ENCODE measurements at places on chromosomes 1 and 21.
A peak's percentile ranks its signal among the peaks of the same experiment; 100 is the strongest.

- no peak for DNase-seq
Measured at GRCh38 chr21:39182484-39183271, 573 bp downstream of the PSMG1 start.

DNA sequence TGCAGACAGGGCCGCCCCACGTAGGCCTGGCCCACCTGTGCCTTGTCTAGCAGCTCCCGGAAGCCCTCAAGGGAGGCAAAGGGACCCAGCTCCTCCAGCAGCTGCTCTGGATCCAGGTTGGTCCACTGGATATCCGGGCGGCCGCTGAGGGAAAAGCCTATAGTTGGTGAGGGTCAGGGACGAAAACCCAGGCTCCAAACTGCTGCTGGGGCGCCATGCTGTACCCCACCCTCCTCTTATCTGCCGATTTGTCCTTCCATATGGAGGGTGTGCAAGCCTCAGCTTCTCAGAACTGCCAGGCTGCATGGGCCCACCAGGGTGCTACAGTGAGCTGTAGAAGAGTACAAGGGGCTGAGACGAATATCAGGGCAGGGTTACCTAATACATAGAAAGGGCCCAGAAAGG, 12.2 kb downstream of the PTCH2 start:
- DNase-seq = no peak

DNA sequence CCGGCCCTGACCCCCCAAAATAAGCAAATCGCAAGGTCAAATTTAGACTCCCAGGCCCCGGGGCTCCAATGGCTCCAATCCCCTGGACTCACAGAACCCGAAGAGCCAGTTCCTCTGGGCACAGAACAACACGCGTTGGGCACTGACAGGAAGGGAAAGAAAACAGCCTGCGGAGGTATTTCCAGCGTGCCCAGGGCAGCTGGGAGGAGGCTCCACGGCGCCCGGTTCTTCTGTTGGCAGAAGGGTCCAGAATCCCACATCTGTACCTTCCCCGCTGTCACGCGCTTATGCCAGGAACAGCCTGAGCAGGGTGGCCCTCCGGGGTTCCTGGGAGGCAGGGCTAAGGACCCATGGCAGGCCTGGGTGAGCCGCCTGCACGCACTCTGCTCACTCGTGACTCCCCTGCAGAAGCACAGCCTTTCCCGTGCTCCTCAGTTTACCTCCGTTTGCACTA, 85.5 kb downstream of the RIPK4 start:
- no peak for DNase-seq

DNA sequence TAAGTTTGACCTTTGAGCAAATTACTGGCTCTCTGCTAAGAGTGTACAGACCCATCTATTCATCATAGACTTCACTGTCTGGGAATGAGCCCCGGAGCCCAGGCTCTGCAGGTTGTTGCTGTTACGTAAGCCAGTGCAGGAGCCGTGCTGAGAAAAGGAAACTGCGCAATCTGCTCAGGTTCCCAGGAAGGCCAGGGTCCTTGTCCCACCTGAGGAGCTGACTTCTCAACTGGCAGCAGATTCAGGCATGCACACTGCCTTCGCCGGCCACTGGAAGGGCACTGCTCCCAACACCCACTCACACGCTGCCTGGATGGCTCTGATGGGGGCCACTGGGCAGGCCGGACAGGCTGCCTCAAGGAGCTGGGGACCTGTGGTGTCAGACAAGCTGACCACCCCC, 19.5 kb downstream of the RCAN1 start:
- no peak for DNase-seq

DNA sequence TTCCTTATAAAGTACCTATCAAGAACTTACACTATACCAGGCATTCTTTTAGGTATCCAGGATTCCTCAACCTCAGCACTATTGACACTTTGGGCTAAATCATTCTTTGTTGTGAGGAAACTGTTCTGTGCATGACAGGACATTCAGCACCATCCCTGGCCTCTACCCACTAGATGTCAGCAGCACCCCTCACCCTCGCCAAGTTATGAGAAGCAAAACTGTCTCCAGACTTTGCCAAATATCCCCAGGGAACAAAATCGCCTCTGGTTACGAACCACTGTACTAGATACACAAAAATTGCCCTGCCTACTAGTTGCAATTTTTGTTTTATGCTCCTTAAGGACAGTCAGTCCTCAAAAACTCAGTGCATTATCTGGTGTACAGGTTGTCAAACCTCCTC, 35.7 kb downstream of the PALMD start:
- no peak for DNase-seq

DNA sequence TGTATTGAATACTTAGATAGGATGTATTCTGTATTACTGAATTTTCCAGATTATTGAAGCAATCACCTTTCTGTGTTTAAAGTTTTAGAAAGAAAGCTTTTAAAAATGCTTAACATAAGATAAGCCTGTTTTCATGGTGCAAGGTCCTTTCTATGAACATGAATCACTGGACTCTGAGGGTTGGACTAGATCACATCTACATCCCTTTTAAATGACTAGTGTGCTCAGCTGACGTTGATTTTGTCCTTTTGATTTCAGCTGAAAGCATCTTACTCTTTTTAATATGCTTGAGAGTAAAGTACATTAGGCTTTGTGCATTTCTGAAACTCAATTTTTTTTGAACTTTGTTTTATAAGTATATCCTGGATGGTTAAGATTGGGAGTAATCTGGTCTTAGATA, 16.2 kb downstream of the MIER1 start:
- no peak for DNase-seq

DNA sequence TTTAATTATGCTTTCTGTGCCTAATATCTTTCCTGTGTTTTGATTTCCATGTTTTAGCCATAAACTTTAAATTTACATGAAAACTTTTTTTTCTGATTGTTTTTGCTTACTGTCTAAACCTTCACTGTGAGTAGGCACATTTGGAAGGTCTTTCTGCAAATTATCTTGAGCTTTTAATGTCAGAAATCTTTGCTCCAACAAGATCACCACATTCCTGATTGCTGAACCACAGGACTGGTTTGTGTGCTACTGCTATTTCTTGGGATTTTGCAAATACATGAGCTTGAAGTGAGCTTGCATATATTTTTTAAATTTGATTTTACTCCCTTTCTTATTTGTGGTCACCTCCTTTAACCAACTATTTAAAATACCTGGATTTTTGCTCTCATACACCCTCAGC, 61.3 kb downstream of the PTBP2 start:
- DNase-seq = no peak

- DNase-seq = no peak
Measured at GRCh38 chr1:230091473-230092231, 24.6 kb downstream of the GALNT2 start.

DNA sequence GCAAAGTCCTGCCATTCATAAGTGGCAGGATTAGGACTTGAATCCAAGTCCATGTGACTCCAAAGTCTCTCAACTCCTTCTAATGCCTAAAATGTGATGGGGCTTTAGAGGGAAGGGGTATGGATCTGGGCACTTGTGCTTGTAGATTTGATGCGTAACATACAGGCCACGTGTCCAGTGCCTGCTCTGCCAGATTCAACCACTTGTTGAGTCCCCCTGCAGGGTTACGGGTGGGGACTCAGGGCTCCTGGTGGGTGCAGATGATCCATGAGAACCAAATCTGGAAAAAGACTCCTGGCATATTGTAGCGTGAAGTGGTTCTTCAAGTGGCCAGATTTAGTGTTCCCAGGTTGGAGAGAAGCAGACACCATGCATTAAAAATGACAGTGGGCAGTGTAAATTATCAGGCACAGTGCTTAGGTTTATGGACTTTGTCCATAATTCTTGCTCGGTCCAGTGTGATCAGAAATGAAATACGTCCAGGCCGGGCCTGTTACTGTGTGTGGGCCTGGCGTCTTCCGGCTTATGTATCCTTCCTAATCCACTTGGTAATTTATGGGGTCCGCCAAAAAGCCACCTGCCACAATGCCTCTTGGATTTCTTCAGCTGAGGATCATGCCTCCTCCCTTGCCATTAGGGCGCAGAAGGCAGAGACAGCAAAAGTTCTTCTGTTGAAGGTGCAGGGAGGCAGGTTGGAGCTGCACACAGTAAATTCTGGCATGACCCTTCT, 51.2 kb upstream of the LRP8 start:
- DNase-seq = no peak

DNA sequence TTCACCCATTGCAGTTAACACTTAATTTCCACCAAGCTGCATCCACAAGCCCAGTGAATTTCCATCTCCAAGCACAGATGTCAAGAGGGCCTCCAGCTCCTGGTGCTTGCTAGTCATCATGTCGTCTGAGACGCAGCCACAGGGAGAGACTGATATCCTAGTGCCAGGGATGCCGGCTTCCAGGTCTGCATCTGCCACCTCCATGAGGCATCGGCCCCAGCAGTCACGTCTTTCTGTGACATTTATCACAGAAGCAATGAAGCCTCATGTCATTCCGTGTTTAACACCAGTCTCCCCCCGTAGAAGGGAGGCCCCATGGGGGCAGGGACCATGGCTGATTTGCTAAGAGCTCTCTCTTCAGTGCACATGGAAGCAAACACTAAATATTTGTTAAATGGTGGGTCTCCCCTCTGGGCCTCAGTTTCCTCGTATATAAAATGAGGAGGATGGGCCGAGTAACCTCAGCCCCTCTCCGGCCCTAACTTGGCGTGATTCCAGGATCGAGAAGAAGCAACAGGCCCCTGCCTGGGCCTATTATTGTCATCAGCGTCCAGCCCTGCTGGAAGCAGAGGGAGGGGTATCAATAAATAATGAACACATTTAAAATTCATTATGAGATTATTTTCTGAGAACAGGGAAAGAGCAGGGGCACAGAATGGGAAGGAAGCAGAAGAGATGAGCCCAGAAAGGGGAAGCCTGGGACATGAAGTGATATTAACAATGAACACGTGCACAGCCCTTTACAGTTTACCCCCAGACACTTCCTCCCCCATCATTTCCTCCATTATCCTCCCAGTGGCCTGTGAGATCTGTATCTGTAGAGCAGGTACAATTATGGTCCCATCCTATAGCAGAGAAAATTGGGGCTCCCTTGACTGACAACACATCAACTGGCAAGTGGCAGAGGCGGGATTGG, 837 bp upstream of the C1QB start:
- no peak for DNase-seq

DNA sequence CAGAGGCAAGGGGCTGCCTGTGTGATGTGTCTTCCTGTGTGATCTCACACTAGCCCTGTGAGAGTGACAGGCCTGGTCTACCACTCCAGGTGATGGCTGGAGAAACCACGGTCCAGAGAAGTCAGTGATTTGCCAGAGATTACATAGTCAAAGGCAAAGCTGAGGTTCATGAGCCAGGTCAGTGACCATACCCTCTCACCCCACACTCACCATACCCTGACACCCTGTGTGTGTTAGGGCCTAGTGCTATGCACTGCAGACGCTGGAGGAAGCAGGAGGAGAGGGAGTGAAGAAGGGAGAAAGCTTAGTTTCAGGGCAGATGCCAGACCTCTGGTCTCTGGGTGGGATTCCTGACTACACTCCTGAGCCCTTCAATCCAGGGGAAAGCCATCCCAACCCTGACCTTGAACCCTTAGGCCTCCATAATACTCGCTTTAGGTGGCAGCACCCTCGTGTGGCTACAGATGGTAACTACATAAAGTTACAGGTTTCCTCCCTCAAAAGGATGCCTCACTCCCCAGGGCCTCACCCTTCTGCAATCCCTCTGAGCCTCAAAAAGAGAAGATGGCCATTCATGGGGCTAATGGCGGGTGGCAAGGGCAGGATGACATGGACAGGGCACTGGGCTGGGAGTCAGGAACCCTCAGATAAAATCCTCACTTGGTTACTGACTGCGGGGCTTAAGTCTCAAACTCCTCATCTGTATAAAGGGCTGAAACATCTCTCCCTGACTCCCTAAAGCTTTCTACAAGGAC, 20.8 kb upstream of the SDC3 start:
- DNase-seq = no peak

DNA sequence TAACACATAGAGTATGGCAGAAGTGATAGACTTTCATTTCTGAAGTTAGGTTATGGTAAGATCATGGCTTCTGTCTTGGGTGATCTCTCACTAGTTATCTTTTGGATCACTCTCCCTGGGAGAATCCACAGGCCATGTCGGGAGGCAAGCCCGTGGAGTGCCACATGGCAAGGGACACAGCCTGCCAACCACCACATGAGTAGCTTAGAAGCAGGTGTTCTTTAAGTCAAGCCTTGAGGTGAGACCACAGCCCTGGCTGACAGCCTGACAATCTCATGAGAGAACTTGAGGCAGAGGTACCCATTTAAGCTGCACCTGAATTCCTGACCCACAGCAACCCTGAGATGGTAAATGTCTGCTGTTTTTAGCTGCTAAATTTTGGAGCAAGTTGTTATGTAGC, 130.4 kb downstream of the KCNN3 start:
- DNase-seq = no peak

GRCh38 chr1:225544263-225544662, 108.7 kb downstream of the ENAH start:
- DNase-seq = no peak

- DNase-seq = no peak
Measured at GRCh38 chr1:2967881-2968280, 53.4 kb upstream of the ACTRT2 start.

DNA sequence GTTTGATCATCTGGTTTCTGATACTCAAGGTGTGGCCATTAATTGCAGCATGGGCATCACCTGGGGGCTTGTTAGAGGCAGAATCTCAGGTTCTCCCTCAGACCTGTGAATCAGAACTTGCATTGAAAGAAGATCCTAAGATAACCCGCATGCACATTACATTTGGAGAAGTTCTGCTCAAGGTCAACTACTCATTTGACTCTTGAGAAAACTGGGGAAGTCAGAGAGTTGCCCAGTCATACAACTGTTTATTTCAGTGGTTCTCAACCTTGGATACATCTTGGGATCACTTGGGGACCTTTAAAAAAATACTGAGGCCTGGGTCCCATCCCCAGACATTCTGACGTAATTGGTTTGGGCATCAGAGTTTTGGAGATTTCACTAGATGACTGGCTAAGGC, 30.5 kb downstream of the CAMTA1 start:
- DNase-seq = no peak

- DNase-seq = no peak
Measured at GRCh38 chr21:35006248-35006647, 42.9 kb downstream of the RUNX1 start.

DNA sequence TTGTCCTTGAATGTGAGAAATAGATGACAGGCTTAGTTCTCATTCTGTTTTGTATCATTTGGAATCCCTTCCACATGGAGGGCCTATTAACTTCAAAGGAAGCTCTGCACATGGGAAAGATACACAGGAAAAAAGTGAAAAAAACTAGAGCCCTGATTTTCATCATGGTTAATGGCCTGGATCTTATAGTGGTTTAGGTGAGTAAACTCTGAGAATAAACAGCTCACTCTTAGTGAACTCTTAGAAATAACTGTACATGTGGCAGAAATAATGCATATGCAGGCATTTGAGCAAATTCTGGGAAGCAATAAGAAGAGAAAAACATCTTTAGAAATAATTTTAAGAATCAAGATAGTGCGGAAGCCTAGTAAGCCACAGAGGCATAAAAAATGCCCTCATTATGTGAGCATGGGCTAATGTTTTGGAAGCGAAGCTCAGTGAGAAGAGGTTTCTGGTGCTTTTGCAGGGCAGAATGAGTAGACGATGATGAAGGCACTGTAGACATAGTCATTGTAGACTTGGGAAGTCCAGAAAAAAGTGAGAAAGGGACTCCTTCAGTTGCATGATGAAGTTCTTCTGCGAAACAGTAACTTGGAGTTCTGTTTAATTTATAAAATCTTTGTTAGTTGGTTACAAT, 279.9 kb downstream of the DNM3 start:
- DNase-seq = no peak

- no peak for DNase-seq
Measured at GRCh38 chr1:234732671-234733390, 122.9 kb upstream of the IRF2BP2 start.

- DNase-seq = no peak
Measured at GRCh38 chr21:45372732-45373355, 32.1 kb upstream of the COL18A1 start.

GRCh38 chr1:20368866-20369470, 78.3 kb downstream of the VWA5B1 start:
- DNase-seq = no peak

- DNase-seq = peak; percentile 78
Measured at GRCh38 chr1:221035662-221036153, 156.5 kb downstream of the HLX start.
